Omental fat pad (tissue), 4 donors: ENCODE measurements at places on chromosomes 7 and 10. TPM values are rescaled to one million over a fixed set of nuclear protein-coding genes. Genes with fewer than 3 reads are reported as not detected.

C10orf53 gene
- not detected for total RNA-seq

RET gene
- 1.1 TPM for total RNA-seq

SLC16A12 gene
- total RNA-seq, result 0.72 TPM

ZNF518A gene
- 12.3 TPM for total RNA-seq

PNLIPRP1 gene
- not detected for total RNA-seq
